ENCODE measurements at places on chromosomes 7 and 10.

DNA sequence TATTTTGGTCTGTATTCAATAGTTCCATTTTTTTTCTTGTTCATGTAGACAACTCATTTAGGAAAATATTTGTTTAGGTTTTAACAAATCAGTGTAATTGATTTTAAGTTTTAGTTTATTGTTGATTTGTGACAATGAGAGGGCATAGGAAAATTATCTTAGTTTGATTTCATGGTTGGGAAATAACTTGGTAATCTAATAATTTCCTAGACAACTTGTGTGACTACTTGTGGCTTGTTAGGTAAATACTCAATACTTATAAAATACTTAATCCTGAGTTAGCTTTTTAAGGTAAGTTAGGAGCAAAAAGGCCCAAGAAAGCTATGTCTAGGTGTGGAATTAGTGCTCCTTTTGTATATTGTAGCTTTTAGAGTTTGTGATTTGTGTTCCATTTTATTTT lies 65.4 kb downstream of the ZNRF2 start:
- no peak for DNase-seq

DNA sequence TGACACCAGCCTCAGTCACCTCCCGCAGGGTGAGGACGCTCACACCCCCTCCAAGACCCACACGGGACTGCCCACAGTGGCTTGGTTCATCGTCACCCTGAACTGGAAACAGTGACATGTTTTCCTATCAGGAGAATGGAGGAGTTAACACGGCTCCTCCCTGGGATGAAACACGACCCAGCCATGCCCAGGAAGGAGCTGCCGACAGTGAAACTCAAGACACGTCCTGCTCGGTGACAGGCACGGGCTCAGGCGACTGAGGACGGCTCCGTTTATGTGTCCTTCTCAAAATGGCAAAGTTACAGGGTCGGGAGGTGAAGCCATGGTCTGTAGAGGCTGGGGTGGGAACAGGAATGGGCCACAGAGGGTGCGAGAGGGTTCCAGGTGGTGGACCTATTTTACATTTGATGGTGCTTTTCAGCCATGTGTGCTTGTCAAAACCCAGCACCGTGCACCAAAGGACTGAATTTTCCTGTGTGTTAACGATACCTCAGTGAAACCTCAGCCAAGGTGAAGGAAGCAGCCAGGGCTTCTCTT lies 272.4 kb downstream of the ADARB2 start:
- DNase-seq, result no peak

DNA sequence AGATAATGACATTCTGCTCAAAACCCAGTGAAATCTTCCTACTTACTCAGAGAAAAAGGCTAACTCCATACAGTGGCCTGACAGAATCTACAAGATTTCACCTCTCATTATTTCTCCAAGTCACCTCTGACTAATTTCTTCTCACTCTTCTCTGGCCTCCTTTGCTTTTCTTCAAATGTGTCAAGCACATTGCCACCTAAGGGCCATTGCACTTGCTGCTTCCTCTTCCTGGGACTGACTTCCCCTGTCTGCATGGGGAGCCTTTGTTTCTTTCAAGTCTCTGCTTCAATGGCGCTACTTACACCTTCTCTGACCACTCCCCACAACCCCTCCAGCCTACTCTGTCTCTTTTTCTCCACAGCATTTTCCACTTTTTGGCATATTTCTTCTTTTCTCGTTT lies 36.0 kb downstream of the PRTFDC1 start:
- DNase-seq, result no peak

- DNase-seq, result no peak
These were observed 114.5 kb downstream of the PLCE1 start for GRCh38 chr10:94108200-94108599.

DNA sequence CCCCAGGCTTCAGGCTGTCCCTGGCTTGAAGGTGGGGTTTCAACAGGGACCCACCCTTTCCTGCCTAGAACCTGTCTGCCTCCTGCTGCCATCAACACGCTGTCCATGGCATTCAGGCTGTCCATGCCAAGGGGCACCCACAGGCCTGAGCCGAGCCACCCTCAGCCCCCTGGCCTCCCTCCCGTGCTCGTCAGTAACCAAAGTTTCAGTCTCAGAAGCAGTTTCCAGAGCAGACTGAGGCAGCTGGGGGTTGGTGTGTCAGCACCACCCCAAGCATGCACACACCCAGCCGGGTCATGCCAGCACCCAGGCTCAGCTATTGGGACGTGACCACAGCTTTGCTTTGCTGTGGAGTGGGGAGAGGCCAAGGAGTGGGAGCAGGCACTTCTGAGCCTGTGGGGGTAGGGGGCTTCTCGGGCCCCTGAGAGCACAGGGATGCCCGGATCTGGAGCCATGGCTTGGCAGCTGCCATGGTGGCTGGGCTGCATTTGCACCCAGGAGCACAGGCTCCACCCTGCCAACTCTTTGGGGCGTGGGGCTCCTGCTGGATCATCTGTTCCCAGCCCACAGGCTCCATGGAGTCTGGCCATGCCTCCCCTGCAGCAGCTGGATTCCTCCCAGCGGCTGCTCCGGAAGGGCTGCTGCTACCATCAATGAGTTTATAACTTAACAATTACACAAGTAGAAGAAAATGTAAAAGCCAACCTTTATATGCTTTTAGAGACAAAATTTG lies 314.5 kb upstream of the SEMA3C start:
- no peak for DNase-seq

DNA sequence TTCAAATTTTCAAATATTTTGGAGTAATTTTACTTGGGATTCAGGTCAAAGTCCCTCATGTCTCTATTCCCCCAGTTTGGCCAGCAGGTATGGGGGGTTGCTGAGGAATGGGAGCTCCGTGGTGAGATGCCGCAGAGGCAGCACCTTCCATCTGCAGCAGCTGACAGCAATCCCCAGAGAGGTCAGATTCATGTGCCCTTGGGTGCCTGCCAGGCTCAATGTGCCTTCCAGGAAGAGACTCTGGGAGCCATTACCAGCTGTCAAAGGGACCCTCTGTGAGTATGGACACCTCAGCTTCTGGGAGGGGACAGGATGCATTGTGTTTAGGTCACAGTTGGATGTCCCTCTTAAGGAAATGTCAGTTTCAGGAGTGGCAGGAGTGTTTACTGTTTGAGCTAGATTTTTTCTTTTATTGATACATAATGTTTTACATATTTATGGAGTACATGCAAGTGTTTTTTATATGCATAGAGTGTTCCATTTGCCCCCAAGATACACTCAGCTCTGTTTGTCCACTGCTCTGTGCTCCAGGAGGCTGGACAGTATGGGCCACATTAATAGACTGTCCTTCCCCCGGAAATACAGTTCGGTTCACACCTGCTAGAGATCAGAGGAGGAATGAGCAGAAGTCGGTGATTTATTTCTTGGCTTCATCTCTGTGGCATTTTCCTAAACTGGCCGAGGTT lies 75.3 kb upstream of the GRB10 start:
- DNase-seq, result peak; percentile 54

DNA sequence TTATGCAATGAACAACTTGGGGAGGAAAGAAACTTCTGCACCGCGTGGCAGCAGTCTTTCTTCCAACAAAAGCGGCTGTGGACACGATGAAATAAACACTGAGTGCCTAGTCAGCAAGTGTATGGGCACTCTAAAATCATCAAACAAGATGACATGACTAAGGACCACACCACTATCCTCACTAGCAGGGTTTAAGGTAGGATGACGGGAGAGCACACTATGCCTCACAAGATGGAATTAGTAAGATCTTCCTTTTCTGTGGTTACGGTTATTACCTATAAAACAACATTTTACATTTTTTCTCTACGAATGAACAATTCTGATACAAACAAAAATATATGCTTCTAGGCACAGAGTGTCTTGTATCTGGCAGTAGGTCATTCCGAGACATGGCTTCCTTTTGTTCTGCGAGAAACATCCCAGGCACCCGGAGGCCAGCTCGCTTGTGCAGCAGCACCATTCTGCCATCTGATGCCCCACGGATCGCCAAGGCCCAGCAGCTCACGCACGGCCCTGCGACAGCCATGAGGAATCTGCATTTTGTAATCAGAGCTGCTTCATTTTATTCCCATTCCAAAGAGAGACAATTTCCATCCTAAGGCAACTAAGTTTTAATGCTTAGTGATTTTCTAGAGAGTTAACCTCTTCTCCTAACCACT lies 54.1 kb upstream of the NCAPG2 start:
- no peak for DNase-seq

DNA sequence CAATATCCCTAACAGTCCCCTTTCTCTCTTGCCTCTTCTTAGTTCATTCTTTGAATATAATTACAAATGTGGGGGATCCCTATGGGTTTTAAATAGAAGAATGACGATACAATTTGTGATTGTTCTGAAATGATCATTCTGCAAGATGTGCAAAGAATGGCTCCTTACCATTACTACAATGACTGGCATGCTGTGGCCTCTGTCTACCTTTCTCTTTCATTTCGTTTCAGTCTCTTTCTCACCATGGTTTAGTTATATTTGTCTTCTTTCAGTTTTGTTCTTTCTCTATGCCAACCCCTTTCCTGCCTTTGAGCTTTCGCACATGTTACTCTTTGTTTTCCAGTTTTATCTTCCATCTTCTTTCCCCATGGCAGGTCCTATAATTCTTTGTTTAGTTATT lies 176.5 kb downstream of the SUGCT start:
- DNase-seq, result no peak

GRCh38 chr7:144408121-144408520 lies 4.6 kb upstream of the NOBOX start:
- no peak for DNase-seq

- no peak for DNase-seq
These were observed 251.3 kb upstream of the VWC2 start for GRCh38 chr7:49522111-49522510.

DNA sequence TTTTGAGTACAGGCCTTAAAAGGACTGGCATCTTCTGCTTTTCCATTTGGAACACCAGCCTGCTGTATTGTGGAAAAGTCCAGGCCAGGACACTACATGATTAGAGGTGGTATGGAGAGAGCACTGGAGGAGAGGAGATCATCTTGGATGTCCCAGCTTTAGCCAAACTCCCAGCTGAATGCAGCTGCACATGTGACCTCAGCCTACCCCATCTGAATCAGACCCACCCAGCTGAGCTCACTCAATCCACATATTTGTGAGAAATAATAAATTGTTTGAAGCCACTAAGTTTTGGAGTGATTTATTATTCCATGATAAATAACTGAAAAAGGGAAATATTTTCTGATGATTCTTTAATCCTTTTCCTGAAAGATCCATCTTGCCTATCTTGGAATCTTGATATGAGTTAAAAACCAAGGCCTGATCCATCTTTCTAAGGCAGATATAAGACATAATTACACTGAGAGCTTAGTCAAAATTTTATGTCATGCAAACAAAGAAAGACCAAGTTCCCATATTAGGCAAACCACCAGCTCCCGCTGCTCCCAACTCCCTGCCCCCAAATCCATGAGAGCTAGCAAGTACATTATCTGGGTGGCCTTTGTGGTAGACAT lies 55.1 kb upstream of the TRIL start:
- no peak for DNase-seq

DNA sequence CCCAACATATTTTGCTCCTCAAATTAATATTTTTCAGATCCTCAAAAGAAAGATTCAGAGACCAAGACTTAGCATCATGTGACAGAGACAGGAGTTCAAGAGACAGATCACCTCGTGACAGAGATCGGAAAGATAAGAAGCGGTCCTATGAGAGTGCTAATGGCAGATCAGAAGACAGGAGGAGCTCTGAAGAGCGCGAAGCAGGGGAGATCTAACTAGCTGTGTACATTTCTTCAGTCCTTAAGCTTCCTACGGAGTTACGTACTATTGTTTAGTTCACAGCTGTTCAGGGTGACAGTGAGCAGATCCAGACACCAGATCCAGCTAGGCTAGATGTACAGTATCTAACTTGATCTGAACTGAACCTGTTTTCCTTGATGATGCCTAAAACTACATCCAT lies 61.3 kb downstream of the KLRG2 start:
- DNase-seq, result no peak

DNA sequence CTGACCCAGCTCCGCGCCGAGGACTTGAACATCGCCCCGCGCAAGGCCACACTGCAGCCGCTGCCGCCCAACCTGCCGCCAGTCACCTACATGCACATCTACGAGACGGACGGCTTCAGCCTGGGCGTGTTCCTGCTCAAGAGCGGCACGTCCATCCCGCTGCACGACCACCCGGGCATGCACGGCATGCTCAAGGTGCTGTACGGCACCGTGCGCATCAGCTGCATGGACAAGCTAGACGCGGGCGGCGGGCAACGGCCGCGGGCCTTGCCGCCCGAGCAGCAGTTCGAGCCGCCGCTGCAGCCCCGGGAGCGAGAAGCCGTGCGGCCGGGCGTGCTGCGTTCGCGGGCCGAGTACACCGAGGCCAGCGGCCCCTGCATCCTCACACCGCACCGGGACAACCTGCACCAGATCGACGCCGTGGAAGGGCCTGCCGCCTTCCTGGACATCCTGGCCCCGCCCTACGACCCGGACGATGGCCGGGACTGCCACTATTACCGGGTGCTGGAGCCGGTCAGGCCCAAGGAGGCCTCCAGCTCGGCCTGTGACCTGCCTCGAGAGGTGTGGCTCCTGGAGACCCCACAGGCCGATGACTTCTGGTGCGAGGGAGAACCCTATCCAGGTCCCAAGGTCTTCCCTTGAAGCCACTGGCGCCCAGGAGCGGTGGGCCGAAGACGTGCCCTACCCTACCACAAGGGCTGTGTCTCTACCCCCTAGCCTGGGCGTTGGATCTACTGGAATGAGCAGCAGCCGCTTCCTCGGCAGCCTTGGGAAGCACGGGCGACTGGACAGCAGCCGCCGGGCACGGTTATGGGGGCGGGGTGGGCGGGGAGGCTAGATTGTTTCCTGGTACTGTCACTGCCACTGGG lies 945 bp downstream of the ADO start:
- DNase-seq, result peak; percentile 51

- no peak for DNase-seq
These were observed 113.0 kb upstream of the PCDH15 start for GRCh38 chr10:54914049-54914448.

GRCh38 chr10:78115135-78115853 lies 81.6 kb downstream of the RPS24 start:
- DNase-seq, result no peak

GRCh38 chr7:49127359-49127913 lies 203.1 kb downstream of the CDC14C start:
- DNase-seq, result no peak

GRCh38 chr10:88114368-88114767 lies 250.9 kb downstream of the PTEN start:
- DNase-seq, result peak; percentile 47

- no peak for DNase-seq
These were observed 62.7 kb downstream of the AMPH start for GRCh38 chr7:38568497-38568896.

- DNase-seq, result no peak
These were observed 534.6 kb upstream of the PHF14 start for GRCh38 chr7:10439027-10439426.
